Left ventricle myocardium superior (tissue), 1 donor: ENCODE measurements at places on chromosomes 2 and 18. TPM values are rescaled to one million over a fixed set of nuclear protein-coding genes. Genes with fewer than 3 reads are reported as not detected.

- DNase-seq, result no peak
Observed at GRCh38 chr2:119425620-119426395, 5.8 kb upstream of the TMEM37 start.

INHBB gene
- total RNA-seq, result 2.8 TPM

DNA sequence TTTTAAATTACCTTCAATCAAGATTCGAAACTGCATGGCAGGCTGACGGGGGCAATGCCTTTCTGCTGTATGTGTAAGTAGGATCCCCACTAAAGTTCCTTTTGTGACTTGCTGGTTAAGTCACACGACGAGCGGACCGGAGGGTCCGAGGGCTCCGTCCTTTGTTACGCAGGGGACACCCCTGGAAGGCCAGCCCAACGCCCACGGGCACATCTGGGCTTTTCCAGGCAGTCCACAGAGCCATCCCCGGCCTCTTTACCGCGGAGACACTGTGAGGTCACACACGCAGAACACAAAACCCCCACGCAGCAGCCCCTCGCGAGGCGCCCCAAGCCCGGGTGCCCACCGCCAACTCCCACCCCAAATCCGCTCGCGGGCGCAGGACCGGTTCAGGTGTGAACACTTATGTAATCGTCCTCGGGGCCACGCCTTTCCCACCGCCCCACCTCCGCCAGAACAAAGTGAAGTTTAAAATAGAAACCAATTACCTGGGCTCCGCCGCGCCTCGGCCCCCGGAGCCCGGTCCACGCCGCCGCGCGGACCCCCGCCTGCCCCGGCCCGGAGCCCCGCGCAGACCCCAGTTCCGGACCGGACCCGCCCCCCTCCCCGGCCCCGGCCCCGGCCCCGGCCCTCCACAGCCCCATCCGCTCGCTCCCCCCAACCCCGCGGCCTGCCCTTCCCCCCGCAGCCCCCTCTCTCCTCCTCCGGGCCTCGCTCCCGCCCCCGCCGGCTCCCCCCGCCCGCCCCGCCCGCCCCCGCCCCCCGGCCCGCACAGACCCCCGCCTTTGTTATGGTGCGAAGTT lies 4.2 kb downstream of the ZNF516 start:
- DNase-seq, result peak; percentile 58

- DNase-seq, result no peak
Observed at GRCh38 chr2:239824046-239824694, 201.0 kb downstream of the NDUFA10 start.

LHCGR gene
- total RNA-seq, result 0.10 TPM

SPDYA gene
- 0.15 TPM for total RNA-seq

C2orf15 gene
- total RNA-seq, result 0.30 TPM

GRCh38 chr2:86143307-86143706 lies 37.3 kb downstream of the PTCD3 start:
- DNase-seq, result no peak

GRCh38 chr2:50478362-50478761 lies 553.6 kb downstream of the NRXN1 start:
- no peak for DNase-seq

- peak; percentile 14 for DNase-seq
Observed at GRCh38 chr18:48852292-48852691, 98.5 kb downstream of the SMAD7 start.

DNA sequence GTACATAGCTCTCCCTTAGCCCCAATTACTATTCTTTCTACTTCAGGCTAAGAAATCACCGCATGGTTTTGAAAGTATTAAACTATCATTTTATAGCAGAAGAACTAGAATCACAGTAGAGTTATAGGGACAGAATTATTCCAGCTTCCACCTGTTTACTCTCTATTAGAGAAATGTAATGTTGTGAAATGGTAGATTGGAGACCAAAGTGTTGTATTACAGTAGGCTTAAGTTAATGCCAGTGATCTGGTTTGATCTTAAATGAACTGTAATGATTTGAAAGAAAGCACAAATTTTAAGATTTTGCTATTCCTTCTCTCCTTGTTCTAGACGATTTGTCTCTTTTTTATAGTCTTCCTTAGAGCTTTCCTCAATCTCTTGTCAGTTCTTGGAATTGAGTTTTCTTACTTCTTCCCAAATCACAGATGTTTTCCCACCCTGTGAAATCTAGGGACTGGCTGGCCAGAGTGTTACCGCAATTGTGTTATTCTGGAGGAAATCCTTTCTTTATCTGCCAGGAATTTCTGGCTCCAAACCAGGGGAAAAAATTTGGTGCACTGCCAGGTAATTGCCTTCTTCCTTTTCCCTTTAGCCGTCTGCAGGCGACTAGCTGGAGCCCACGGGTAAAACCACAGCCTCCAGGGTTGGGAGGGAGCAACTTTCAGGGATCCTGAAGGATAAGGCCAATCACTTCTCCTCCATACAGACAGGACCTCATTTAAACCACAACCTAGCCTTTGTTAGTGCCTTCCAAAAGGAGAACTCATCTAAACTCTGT lies 51.7 kb downstream of the NOP58 start:
- DNase-seq, result peak; percentile 35

GRCh38 chr2:40592218-40592617 lies 140.3 kb upstream of the SLC8A1 start:
- no peak for DNase-seq

DNA sequence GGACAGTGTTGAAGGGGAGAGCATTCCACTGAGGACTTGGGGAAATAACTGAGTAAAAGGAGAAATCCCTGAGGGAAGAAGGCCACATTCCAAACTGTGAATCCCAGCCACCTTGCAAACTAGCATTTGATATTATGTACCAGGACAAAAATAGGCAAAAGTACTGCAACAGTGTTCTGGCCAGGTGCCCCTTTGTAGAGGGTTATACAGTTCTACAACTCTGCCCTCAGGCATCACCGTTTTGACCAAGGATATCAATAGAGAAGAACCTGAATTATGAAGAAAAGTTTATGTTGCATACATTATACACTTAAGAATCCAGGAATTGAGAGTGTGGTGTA lies 20.6 kb upstream of the CAVIN2 start:
- no peak for DNase-seq

DNA sequence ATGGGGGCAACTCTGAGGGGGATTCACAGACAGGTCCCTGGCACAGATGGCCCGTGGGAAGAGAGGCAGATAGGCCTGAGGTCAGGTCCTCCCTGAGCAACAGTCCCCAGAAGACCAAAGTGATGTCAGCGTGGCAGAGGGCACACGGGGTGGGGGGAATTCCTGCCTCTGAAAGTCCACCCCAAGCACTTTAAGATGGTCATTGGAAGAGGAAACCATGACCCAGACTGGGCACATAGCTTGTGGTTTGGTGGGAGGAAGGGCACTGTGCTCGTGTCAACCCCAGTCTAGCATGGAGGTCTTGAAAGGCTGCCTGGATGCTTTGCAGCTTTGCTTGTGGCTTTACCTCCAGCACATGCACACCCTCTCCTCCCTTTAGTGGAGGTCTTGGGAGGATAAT lies 38.0 kb upstream of the SIX2 start:
- DNase-seq, result no peak

- no peak for DNase-seq
Observed at GRCh38 chr2:162473-163382, 101.1 kb downstream of the SH3YL1 start.

GRCh38 chr2:159063677-159064076 lies 95.2 kb downstream of the TANC1 start:
- DNase-seq, result no peak

DNA sequence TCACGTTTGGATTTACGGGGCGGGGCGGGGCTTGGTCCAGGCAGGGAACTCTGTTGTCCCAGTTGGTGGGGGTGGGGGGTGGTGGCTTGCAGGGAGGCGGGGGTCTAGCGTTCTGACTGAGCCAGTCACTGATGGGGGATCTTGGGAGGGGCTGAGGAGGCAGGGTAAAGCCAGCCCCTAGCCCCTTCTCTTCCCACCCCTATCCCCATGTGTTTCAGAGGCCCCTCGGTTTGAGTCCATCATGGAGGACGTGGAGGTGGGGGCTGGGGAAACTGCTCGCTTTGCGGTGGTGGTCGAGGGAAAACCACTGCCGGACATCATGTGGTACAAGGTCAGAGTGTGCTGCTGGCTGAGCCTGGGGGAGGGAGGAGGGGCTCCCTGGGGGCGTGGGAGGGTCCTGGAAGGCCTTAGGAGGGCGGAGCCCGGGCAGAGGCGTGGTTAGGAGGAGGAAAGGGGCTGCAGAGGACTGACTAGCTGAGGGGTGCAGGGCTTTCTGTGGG lies 22.0 kb upstream of the GMPPA start:
- DNase-seq, result no peak

RAB6C gene
- 0.25 TPM for total RNA-seq

DNA sequence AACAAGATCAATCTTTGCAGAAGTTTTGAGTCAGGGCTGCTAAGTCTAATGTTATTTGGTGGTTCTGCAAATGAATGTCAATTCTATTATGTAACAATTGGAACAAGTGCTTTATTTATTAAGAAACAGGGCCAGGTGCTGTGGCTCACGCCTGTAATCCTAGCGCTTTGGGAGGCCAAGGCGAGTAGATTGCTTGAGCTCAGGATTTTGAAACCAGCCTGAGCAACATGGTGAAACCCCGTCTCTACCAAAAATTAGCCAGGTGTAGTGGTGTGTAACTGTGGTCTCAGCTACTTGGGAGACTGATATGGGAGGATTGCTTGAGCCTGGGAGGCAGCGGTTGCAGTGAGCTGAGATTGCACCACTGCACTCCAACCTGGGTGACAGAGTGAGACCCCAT lies 13.2 kb upstream of the RNF103 start:
- DNase-seq, result no peak

GRCh38 chr18:35938562-35938961 lies 33.9 kb upstream of the RMP24 start:
- DNase-seq, result no peak
